Airway epithelial cell (primary cell): ENCODE measurements at places on chromosomes 1 and 21. TPM values are rescaled to one million over a fixed set of nuclear protein-coding genes. Genes with fewer than 3 reads are reported as not detected.

CLDN17 gene
- 0.56 and 0.70 TPM in 2 replicates for total RNA-seq

FCRLB gene
- total RNA-seq: 1.6 and 2.7 TPM in 2 replicates

SPRR3 gene
- 286 and 324 TPM in 2 replicates for total RNA-seq

IFFO2 gene
- 50.2 and 77.9 TPM in 2 replicates for total RNA-seq

ECM1 gene
- total RNA-seq: 19.6 and 28.6 TPM in 2 replicates

CYP4Z1 gene
- total RNA-seq: not detected in 2 replicates

ERO1B gene
- total RNA-seq: 1.6 and 3.5 TPM in 2 replicates
